Stimulated activated CD8-positive, alpha-beta memory T cell treated with anti-CD3 and anti-CD28 coated beads, Interleukin-4, amount 100 ng/mL, for 1 hour (primary cell): ENCODE measurements at places on chromosomes 2 and 18.

DNA sequence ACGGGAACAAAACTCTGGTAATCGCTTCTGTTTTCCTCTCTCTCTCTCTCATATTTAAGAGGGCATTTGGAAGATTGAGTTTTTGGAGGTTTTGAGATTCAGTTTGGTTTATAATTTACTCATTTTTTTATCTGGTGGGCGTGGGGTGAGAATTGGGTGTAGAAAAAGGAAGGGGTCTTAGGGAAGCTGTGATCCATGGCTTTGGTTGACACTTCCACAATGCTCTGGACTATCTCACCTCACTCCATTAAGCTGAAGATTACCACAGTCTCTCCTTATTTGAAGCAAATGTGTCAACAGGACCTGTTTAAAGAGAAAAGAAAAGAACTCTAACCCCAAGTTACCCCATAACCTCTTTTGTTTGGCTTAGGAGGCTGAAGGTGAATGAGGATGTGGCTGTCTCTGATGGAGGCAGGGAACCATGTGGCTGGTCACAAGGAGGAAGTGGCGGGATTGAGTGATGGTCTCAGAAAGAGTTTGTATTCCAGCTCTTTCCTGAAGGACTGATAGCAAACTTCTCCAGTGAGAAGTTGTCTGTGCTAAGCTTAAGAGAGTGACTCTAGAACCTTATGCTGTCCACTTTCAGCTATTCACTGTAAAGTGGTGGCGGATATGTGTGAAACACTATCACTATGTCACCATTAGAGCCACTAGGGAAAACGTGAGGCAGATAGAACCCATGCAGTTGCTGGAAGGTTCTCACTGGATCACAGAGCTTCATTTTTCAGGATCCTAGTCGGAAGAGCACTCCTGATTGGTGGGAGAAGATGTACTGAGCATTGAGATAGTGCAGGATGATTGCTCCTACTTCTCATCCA lies 934 bp downstream of the ZNF804A start:
- DNase-seq = no peak

GRCh38 chr2:12091201-12091806 lies 344.9 kb downstream of the LPIN1 start:
- DNase-seq = no peak

GRCh38 chr2:146634230-146635097 lies 1210.4 kb upstream of the ACVR2A start:
- DNase-seq = no peak

DNA sequence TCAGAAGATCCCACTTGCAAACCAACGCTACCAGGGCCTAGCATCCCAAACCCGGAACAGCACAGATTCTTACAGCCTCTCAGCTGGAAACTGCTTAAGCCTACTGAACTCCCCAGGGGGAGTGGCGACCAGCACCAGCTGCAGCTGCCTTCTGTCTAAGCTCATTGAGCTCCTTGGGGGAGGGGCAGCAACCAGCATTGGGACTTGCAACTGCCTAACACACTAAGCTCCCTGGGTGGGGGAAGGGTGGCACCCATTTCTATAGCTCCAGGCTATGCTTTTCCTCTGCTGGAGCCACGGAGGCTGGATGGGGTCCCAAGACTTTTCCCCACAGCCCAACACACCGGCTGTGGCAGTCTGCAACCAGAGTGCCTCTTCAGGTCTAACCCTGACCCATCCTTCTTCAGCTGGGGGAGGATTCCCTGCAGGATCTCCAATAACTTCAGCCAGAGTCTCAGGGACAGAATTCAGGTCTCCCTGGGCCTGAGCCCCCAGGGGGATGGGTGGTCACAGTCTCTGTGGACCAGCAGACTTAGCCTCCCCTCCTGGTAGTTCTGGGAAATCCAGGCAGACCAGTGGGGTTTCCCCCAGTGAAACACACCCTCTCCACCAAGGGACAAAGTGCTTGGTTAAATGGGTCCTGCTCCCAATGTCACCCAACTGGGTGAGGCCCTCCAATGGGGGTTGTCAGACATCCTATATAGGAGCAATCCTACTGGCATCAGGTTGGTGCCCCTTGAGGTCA lies 45.9 kb upstream of the ITGA4 start:
- no peak for DNase-seq

- DNase-seq = no peak
Observed at GRCh38 chr2:8159966-8160603, 521.8 kb upstream of the ID2 start.

DNA sequence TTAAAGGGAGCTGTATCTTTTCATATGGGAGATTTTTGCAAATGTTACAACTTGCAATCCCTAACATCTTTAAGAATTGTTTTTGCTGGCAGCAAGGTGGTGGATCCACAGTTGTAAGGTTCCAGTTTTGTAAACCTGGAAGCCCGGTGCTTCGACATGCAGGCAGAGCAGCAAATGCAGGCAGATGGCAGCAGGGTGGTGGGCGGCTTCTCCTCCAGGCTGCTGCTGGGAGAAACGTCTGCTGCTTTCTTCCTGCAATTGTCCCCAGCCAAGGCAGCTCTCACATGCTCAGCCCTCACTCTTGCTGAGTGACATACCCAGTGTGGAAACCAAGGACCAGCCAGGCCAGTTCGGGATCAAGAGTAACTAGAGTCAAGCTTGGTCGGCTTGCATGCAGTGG lies 166.0 kb downstream of the SEPTIN10 start:
- DNase-seq = no peak

DNA sequence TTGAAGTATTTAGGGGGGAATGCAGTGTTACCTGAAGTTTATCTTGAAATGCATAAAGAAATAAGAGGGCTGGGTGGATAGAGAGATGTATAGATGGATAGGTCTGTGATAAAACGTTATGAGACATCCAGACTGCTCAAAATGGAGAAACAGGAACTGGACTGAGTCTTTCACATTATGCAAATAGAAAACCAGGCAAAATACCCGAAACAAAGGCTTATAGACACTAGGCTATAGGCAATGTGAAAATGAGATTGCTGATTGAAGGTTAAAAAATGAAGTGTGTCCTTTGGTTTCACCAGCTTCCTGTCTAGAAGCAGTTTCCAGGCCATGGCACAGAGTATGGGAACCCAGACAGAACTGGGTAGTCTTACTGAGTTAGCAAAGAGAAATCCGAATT lies 24.9 kb upstream of the SLC3A1 start:
- no peak for DNase-seq

GRCh38 chr18:68478246-68478645 lies 236.7 kb downstream of the TMX3 start:
- DNase-seq = no peak

GRCh38 chr18:44521668-44522022 lies 159.0 kb upstream of the SETBP1 start:
- no peak for DNase-seq

GRCh38 chr2:39875182-39875913 lies 96.3 kb upstream of the THUMPD2 start:
- no peak for DNase-seq

GRCh38 chr2:240819858-240820606 lies at the start of gene KIF1A:
Gene KIF1A (minus strand): TSS chr2:240820219. CDS start chr2:240797752, 22,467 bp downstream.
- DNase-seq = no peak

GRCh38 chr18:78721981-78722380 lies 257.6 kb upstream of the SALL3 start:
- DNase-seq = no peak

DNA sequence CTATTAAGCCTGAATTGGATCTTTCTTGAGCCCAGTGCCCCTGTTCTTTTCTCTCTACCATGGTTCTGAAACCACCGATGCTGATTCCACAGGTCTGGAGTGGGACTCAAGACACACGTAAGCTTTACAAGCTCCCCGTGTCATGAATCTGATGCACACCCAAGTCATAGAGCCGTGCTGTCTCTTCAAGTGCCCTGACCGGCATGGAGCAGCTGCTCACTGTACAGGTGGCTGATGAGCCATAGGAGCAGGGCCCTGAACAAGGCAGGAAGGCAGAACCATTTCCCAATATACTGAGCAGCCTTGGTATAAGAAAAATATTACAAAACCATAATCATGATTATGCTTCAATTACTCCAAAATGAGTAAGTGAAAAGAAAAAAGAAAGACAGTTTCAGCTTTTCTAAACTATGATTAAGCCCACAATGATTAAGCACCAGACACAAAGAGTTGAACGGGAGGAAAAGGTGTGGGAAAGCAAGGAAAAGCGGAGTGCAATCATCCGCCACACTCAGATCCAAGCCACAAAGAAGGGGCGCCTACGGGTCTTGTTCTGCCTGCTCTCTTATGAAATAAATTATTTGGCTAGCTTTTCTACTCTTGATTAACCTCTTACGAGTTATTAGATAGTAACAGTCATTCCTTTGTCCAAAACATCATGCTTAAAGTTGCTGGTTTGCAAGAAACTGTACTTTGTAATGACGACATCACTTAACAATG lies 41.7 kb downstream of the NOL10 start:
- no peak for DNase-seq

DNA sequence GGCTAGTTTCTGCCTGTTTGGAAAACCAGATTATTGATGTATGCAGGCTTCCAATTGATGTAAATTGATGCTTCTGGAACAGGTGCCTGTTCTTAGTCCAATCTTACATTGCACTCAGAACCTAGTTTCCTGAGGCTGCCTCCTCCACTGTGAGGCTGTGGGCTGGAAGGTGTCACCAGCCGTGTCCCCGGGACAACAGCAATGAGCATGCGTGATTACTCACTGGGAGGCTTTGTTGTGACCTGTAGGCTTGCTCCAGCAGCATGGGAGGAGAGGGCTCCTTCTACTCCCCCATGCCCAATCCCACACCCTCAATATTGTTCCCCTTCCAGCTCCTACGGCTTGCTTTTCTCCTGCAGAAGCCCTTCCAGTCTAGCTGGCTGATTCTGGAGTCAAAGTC lies 11.1 kb downstream of the RSAD2 start:
- no peak for DNase-seq

DNA sequence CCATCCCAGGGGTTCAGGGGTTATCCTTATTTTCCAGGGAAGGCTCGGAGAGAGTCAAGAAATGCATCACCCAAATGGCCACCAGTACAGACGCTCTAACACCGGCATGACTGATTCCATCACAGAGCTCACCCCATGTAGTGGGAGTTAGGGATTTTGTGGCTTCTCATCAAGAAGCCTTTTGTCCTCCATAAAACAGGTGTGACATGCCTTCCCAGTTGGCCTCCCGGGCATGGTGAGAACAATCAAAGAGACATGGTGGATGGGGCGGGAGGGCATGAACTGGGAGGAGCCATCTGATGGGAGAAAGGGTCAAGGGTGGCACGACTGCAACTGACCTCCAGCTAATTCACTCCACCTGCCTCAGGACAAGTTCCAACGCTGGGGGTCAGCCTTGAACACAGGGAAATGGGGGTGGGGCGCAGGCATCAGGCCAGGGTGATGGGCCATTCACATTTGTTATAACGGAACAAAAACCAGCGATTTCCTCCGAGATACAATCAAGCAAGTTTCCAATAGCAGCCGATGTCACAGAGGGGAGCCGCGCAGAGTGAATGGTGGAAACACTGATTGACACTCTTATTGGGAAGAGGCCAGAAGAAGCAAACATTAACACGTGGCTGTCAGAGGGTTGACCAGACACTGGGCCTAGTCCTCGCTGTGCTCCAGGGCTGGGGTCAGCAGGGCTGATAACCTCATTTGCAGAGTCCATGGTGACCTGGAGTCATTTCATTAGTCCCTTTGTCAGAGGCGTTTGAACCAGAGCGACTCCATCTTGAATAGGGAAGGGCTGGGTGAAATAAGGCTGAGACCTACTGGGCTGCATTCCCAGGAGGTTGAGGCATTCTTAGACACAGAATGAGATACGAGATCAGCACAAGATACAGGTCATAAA lies 80.5 kb upstream of the HPCAL1 start:
- no peak for DNase-seq

DNA sequence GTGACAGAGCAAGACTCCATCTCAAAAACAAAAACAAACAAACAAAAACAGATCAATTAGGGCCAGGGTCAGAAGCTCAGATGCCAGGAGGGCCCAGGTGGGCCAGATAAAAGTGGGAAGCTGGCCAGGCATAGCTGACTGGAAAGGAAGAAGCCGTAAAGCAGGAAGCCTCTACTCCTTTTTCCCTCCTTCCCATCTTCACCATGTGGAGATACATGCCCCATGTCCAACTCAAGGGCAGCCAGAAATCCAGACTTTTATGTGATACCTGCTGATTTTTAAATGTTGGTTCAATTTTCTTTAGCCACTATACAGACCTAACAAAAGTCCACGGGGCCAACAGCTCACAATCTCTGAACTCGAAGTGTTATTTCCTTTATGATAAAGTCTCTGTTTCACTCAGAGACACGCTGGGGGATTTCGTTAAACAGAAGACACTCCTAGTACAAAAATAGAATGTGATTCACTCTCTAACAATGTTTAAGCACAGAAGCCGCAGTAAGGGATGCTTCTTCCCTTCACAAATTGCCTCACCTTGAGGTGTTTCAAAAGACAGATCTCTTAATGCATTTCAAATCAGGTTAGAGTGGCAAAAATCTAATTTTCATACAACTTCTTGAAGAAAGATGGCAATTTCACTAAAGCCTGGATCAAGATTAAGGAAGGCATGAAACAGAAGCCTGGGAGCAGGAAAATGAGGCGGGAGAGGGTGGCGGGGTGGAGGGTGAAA lies 14.0 kb downstream of the TMEM247 start:
- no peak for DNase-seq

- no peak for DNase-seq
Observed at GRCh38 chr2:238997137-238997390, 149.2 kb downstream of the TWIST2 start.

GRCh38 chr2:134011936-134012586 lies 241.8 kb upstream of the MGAT5 start:
- DNase-seq = no peak
